ENCODE measurements at places on chromosomes 1 and 21.

- DNase-seq, result no peak
Measured at GRCh38 chr21:24197923-24198322, 1409.4 kb downstream of the MRPL39 start.

DNA sequence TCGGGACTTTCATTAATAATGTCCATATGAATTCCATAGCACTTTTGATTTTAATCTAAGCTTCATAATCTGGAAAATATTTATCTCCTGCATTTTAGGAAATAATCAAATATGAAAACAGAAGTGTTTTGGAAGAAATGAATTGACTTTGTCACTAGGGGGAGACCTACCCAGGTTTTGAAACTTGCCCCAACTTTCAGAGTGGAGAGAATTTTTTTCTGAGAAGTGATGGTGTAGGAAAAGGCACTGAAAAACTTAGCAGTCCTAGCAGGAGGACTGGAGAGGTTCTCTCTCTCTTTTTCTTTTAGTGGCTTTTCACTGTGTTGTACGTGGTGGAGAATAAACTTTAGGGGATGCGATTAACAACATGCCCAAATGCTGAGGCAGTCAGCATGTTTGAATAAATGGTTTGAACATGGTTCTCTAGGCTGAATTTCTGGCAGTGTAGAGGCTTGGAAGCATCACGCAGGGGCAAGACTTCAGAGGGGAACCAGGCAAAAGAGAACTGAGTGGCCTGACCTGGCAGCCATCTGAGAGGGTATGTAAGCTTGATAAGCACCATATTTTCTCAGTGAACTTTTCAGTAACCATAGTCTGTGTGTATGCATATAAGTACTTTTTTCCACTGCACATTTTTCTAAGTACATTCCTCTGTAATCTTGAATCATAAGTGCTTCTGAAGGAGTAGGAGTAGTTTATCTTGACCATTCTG lies 68.3 kb upstream of the NEK7 start:
- no peak for DNase-seq

DNA sequence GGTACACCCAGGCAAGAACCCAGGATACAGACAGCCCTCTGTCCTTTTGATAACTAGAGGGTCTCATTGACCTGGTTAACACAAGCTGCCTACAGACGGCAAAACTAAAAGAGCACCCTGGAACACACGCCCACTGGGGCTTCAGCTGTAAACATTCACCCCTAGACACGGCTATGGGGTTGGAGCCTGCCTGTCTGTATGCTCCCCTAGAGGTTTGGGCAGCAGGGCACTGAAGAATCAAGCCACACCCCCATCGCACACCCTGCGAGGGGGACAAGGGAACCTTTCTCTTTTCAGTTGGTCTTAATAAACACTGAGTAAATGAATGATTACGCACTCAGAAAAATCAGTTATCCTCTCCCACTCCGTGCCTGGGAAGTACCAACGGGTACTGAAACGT lies 35.5 kb downstream of the LRRC3 start:
- no peak for DNase-seq

- DNase-seq, result peak; percentile 41
Measured at GRCh38 chr21:44846485-44847260, 26.8 kb downstream of the PTTG1IP start.

DNA sequence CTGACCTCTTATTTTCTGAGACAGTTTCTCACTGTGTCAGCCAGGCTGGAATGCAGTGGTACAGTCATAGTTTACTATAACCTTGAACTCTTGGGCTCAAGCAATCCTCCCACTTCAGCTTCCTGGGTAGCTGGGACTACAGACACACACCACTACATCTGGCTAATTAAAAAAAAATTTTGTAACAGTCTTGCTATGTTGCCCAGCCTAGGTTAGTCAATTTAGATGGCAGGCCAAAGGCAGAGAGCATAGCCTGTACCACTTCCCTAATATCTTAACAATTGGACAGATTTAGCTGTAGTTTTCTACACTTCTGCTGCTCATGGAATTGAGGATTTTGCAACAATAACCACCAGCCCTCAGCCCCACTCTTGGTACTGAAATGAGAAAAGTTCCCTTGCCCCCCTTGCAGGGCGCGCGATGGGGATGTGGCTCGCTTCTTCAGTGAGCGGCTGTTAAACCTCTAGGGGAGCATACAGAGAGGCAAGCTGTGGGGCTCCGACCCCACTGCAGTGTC lies 34.9 kb upstream of the PTGFRN start:
- no peak for DNase-seq

DNA sequence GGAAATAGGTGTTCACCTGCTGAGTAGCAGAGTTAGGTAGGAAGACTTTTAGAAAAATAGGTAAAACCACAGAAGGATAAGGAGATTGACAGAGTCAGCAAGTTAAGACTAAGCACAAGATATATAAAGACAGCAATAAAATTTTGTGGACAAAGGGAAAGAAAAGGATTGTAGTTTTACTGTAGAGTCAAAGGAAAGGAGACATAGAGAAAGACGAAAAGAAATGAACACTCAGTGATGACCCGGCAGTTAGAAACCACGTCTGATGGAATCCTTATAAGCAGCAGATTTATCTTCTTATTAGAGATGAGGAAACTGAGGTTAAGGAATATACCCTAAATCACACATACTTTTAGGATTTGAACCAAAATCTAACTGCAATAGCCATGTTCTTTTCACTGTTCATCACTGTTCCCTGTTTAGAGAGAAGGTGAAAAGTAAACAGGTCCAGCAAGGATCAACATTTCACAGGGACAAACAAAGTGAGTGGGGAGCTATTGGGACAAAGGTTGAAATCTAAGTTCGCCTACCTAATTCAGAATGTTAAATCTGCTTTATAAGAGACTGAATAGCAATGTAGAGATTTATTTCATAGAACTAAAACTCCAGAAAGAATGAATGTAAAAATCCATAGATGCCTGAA lies 6.8 kb downstream of the FRRS1 start:
- DNase-seq, result no peak

DNA sequence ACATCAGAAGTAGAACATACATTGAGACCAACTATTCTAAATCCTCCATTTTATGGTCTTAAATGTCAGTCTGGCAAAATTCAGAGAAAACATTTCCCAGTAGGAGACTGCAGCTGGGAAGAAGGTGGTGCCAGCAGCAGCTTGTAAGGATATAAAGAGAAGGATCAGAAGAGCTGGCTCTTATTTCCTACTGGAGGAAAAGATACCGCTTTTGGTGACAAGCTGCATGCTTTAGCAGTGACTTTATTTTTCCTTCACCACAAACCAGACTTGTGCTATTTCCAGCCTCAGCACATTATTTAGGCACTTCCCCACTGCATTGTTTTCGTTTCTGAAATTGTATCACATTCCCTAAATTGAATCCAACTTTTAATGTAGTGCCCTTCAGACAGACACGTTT lies 28.4 kb downstream of the RNF11 start:
- DNase-seq, result no peak

DNA sequence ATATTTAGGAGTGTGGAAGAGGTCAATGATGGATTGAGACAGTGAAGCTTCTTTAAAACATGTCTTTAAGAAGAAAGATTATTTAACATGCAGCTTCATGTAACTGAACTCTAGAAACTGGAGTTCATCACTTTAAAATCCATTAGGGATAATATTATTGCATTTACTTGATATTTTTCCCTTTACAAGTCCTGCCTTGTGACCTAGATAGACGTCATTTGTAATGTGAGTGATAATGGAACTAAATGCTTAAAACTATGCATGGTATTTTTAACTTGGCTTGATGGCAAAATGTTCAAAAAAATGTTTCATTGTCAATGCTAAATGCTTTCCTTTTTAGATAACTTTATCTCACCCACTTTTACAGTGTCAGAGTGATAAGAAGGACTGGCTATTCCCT lies 723.7 kb downstream of the RWDD3 start:
- no peak for DNase-seq

DNA sequence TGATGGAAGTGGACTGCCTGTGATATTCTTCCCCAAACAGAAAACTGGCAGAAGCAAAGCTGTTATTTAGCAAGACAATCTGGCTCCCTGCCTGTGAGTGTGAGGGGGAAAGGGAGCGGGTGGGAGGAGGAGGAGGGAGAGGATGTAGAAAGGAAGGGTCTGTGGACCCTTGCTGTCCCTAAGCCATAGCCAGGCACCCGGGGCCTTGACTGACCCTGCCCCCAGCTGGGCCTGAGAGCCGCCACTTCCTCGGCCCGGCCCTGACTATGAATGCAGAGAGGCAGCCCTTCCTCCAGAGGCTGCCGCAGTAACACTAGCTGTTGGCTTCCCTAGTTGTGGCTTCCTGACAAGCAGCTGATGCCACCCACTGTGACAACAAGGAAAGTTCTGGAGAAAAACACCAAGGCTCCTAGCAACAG lies 13.9 kb downstream of the PLA2G2F start:
- DNase-seq, result no peak

- DNase-seq, result no peak
Measured at GRCh38 chr1:67304023-67304422, 3.6 kb upstream of the IL12RB2 start.

GRCh38 chr1:182087304-182087703 lies 25.8 kb upstream of the ZNF648 start:
- DNase-seq, result no peak

- DNase-seq, result no peak
Measured at GRCh38 chr1:96538111-96538641, 183.4 kb upstream of the PTBP2 start.

GRCh38 chr1:54253480-54253879 lies 53.5 kb downstream of the MRPL37 start:
- DNase-seq, result no peak

DNA sequence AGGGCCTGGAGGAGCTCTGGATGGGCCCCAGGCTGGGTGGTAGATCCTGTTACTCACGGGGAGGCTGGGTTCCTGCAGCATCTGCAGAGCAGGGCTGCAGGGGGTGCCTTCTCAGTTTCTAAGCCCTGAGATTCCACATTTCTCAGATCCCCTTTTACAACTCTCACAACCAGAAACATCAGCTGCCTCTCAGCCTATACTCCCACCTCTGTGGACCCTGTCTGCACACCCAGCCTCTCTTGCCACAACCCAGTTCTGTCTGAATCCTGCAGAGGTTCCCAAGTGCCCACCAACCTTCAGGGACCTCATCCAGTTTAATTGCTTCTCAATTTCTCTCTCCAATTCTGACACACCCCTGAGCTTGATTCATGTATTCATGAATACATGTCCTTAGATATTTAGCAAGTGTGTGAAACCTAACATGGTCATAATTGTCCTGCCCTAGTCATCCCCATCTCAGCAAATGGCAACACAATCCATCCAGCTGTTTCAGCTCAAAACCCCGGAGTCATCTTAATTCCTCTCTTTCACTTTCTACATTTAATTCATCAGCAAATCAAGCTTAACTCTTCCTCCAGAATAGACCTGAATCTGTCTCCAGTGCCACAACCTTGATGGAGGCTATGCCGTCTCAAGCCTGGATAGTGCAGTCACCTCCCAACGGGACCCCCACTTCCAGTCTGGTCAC lies 57.0 kb upstream of the NEK2 start:
- no peak for DNase-seq

DNA sequence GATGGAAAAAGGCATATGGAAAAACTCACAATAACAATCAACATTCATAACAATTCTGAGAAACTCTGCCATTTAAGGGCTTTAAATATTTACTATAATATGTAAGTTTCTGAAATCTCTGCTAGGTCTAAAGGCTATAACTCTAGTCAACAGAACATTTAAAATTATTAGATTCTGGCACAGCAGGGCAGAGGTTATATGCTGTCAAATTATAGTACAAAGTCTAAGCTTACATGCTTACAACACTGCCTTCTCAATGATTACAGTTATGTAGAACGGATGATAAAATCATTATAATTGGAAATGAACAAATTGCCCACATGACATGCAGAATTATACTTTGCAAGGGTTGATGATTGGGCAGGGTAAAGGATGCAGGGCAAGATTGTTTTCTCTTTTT lies 97.7 kb downstream of the PIGK start:
- no peak for DNase-seq

DNA sequence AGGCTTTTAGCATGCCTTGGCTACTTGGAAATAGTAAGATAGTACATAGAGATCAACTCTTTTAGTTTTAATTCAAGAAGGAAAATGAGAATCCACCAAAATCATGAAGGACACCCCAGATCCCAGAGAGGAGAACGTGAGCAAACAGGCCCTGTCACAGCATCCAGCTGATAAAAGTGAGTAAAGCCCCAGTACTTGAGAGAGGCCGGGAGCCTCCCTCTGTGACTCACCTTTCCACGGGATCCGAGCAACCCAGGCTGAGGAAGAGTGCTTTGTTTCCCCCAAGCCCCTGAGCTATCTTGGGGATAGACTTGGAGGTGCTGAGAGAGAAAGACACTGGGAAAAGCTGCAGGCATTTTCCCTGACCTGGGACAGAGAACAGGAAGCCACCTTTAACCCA lies 238.6 kb downstream of the DUSP10 start:
- no peak for DNase-seq

DNA sequence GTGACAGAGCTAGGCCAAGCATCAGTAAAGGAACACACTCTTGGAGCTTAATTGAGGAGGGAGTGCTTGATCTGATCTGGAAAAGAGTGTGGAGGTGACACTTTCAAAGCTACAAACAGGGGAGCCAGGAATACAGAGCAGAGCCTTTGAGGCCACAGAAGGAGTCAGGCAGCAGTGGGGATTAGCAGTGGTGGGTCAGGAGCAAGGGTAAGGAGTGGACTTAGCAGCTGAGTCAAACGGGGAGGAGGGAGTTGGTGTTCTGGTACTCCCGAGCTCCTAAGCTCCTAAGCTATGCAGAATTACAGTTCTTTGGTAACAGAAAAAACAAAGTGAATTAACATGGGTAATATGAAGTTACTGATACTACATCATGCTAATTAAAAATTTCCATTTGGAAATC lies 14.5 kb downstream of the RAB4A start:
- DNase-seq, result no peak

GRCh38 chr1:154500533-154500932 lies 1.5 kb upstream of the TDRD10 start:
- DNase-seq, result no peak

- no peak for DNase-seq
Measured at GRCh38 chr1:196437671-196438070, 170.6 kb downstream of the KCNT2 start.

DNA sequence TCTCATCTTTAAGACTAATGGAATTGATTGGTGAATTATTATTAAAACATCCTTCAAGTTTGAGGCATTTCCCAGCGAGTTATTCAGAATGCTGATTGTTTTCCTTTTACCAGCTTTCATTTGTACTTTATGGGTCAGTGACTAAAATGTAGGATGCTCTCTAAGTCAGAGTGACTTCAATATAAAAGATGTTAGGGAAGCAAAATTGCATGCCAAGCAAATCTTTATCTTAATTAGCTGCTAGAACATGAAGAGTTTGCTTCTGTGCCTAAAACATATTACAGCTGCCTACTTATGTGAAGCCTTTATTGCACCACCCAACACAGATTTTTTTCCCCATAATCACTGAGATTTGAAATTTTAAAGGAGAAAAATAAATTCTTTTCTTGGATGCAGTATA lies 79.8 kb upstream of the CYYR1 start:
- no peak for DNase-seq

DNA sequence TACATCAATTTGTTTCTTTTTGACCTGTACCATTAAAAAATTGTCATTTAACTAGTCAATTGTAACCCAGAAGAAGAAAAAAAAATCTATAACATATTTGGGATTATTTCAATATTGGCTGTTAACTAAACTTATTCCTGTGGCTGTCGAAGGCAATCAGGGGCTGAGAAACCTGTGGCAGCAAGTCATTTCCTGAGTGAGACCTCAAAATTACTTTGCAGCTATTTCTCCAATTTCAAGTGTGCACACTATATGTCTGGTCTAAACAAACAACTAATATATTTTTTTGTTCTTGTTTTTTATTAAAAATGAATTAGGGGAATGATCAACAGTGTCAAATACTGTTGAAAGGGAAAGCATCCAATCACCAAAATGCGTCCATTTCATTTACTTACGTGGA lies 1357.6 kb upstream of the B3GALT2 start:
- DNase-seq, result no peak

GRCh38 chr1:181326348-181326747 lies 157.0 kb upstream of the CACNA1E start:
- DNase-seq, result no peak
